ENCODE measurements at places on chromosomes 5 and 9. TPM values are rescaled to one million over a fixed set of nuclear protein-coding genes. Genes with fewer than 3 reads are reported as not detected.

DNA sequence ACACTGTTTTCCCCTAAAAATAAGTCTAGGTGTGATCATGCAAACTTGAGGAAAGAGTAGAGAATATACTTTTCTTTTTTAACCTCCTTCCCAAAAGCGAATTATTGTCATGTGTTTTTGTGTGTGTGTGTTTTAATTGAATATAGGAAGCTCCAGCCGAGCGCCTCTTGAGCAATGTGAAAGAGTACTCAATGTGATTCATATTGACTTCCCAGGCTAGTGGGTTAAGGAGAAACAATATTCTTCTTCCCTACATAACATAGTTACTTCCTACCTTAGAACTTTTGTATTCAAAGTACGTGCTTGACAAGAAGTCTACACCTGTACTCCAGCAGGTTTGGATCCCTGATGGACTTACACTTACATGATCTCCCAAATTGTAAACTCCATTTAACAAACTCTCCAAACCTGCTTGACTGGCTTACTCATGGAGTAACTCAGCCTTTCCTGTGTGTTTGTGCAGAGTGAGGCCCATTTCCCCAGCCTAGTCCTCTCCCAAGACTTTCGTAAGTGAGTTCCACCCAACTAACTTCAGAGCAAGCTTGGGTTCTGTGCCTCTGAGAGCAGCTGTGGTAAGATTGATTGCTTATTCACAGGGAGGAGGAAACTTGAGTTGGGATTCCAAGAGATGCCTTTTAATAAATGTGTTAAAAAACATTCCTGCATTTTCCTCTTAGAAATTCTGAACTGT lies 9.3 kb downstream of the SLC28A3 start:
- DNase-seq: no peak

DNA sequence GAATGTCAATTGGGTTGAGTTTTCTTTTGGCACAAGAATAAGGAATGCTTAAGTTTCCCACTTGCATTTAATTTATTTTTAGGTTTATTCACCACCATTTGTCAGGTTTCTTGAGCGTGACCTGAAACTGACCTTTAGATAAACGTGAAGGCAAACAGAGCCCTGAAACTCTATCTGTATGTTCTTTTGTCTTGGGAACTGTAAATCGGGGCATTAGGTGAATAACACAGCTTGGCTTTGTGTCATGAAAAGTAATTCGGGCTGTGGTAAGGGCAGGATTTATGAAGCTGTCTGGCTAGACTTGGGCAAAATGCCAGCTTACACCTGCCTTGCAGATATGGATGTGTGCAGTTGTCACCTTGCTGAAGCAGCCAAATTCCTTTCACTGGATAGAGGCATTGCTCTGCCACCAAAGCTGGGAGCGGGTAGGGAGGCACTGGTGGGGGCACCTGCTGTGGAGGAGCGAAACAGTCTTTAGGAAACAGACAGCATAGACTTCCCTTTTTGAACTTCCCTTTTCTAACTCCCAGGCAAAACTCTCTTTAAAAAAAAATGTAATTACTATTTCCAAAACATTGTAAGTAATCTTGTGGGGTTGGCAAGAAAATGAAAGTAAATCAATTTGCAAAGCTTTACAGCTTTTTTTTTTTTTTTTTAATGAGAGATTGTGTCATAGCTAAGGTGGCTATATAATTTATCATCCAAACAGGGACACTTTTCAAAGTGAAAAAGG lies 545.2 kb downstream of the CSNK1G3 start:
- DNase-seq: no peak

TEX48 gene
- not detected for total RNA-seq

PHF24 gene
- total RNA-seq: 0.28 TPM

DNA sequence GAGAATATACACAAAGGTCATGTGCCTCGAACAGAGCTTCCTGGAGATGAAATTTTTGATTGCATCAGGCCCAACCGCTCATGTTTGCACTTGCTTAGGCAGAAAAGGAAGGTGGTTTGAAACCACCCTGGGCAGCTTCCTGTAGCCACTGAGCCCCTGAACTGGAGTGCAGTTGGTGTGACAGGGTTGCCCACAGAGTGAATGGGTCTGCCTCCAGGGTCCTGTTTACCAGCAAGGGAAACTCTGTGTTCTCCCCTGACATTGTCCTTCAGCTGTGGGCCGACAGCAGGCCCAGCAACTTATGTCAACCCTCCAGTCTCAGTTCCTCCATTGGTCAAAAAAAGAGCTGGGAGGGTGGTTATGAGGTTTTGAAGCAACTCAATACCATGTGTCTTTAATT lies 289.6 kb downstream of the KIF4B start:
- DNase-seq: no peak

NR2F1-AS1 gene
- 17.3 TPM for total RNA-seq

PCDHGB6 gene
- 5.8 TPM for total RNA-seq
